Fibroblast of lung (primary cell): ENCODE measurements at places on chromosomes 3 and 15. TPM values are rescaled to one million over a fixed set of nuclear protein-coding genes. Genes with fewer than 3 reads are reported as not detected.

DNA sequence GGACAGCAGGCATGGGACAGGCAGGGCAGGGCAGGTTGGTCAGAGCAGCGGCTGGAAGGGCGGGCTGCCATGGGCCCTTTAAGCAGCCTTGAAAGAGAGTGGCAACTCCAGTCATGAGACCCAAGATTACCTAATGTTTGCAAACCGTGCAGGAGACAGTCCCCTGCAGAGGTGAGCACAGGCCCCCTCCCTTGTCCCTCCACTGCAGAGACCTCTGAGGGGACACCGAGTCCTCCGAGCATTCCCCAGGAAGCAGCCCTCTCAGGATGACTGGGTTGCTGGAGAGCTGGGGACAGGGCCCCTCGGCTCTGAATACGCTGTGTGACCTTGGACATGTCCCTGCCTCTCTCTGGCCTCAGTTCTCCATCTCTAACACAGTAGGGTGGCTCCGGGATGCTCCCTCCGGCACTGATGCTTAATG, 81.4 kb downstream of the IQSEC1 start:
- DNase-seq, result no peak
- no peak overlapping the region for H3K27ac ChIP-seq
- H3K36me3 ChIP-seq, result no peaks in the 10 kb centered on the region
- no peak overlapping the region for H3K4me3 ChIP-seq
- peaks cover 4% of the 10 kb centered on the region for H3K4me1 ChIP-seq

- DNase-seq, result no peak
- no peak overlapping the region for H3K4me3 ChIP-seq
- H3K4me1 ChIP-seq, result no peaks in the 10 kb centered on the region
- no peaks in the 10 kb centered on the region for H3K36me3 ChIP-seq
- H3K27ac ChIP-seq, result no peak overlapping the region
- H3K27me3 ChIP-seq, result no peaks in the 10 kb centered on the region
Measured at GRCh38 chr3:56089739-56090138, 378.5 kb downstream of the ERC2 start.

DNA sequence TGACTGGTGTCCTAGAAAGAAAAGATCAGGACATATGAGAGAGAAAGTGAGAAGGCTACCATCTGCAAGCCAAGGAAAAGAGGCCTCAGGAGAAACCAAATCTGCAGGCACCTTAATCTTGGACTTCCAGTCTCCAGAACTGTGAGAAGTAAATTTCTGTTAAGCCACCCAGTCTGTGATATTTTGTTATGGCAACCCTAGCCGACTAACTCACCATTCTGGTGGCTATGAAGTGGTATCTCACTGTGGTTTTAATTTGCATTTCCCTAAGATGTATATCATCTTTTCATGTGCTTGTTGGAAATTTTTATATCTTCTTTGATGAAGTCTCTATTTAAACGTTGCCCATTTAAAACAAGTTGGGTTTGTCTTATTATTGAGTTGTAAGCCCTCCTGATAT, 40.6 kb downstream of the ILDR1 start:
- H3K27ac ChIP-seq, result no peak overlapping the region
- no peak for DNase-seq
- no peaks in the 10 kb centered on the region for H3K4me1 ChIP-seq
- H3K4me3 ChIP-seq, result no peak overlapping the region
- no peaks in the 10 kb centered on the region for H3K27me3 ChIP-seq

GRCh38 chr15:69444686-69445085, 7.9 kb upstream of the RPLP1 start:
- H3K36me3 ChIP-seq, result peaks cover 12% of the 10 kb centered on the region
- no peak overlapping the region for H3K27ac ChIP-seq
- H3K4me1 ChIP-seq, result no peaks in the 10 kb centered on the region

- no peak for DNase-seq
- no peaks in the 10 kb centered on the region for H3K36me3 ChIP-seq
- H3K4me1 ChIP-seq, result no peaks in the 10 kb centered on the region
Measured at GRCh38 chr15:90047956-90048575, 46.9 kb downstream of the ZNF710 start.

DNA sequence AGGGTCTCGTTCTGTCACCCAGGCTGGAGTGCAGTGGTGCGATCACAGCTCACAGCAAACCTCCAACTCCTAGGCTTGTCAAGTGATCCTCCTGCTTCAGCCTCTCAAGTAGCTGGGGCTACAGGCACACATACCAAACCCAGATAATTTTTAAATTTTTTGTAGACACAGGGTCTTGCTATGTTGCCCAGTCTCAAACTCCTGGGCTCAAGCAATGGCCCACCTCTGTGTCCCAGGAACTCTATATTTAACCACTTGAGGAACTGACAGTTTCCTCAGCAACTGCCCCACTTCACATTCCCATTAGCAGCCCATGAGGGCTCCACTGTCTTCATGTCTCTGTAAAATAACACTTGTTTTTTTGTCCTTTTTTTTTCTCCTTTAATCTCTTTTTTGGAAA, 68.4 kb downstream of the TAMM41 start:
- no peak overlapping the region for H3K27ac ChIP-seq
- no peaks in the 10 kb centered on the region for H3K4me1 ChIP-seq
- no peak overlapping the region for H3K4me3 ChIP-seq
- no peaks in the 10 kb centered on the region for H3K27me3 ChIP-seq
- DNase-seq, result no peak

DNA sequence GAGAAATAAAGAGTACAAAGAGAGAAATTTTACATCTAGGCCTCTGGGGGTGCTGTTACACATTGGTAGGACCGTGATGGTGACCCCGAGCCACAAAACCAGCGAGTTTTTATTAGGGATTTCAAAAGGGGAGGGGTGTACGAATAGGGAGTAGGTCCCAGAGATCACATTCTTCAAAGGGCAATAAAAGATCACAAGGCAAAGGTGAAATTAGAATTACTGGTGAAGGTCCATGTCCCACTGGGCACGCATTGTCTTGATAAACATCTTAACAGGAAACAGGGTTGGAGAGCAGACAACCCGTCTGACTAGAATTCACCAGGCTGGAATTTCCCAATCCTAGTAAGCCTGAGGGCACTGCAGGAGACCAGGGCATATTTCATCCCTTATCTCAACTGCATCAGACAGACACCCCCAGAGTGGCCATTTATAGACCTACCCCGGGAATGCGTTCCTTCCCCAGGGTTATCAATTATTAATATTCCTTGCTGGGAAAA, 4.3 kb downstream of the IRAK2 start:
- DNase-seq, result no peak
- H3K36me3 ChIP-seq, result no peaks in the 10 kb centered on the region
- H3K4me3 ChIP-seq, result no peak overlapping the region

- no peaks in the 10 kb centered on the region for H3K27me3 ChIP-seq
- H3K27ac ChIP-seq, result no peak overlapping the region
- no peaks in the 10 kb centered on the region for H3K4me1 ChIP-seq
- no peak for DNase-seq
- H3K4me3 ChIP-seq, result no peak overlapping the region
- H3K36me3 ChIP-seq, result no peaks in the 10 kb centered on the region
Measured at GRCh38 chr15:39051626-39052322, 487.2 kb upstream of the RASGRP1 start.

DNA sequence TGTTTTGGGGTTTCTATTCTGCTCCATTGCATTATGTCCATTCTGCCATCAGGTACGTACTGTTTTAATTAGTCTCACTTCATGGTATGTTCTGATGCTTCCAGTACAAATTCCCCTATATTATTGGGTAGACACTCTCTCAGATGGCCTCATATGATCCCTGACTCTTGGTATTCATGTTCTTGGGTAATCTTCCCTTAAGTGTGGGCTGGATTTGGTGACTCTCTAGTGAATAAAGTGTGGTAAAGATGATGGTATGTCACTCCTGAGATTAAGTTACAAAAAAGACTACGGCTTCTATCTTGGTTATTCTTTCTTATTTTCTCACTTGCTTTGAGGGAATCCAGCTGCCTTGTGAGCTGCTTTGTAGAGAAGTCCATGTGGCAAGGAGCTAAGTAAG, 89.6 kb upstream of the TBC1D5 start:
- H3K27ac ChIP-seq, result no peak overlapping the region
- no peaks in the 10 kb centered on the region for H3K27me3 ChIP-seq
- no peaks in the 10 kb centered on the region for H3K4me1 ChIP-seq
- H3K36me3 ChIP-seq, result no peaks in the 10 kb centered on the region
- no peak for DNase-seq

Gene NCK1
- total RNA-seq, result 53.2 and 59.5 TPM in 2 replicates

Gene AMIGO3
- total RNA-seq, result under 0.01 and 0.33 TPM in 2 replicates

Gene CACNA2D2
- total RNA-seq, result under 0.01 TPM in 1 of 2 replicates, not detected in the other

Gene MYO5C
- total RNA-seq, result under 0.01 TPM in 2 replicates

Gene PODXL2
- 0.50 and 0.77 TPM in 2 replicates for total RNA-seq

Gene PEX5L
- 0.51 and 5.9 TPM in 2 replicates for total RNA-seq

Gene TMC3
- not detected in 2 replicates for total RNA-seq
